ENCODE measurements at places on chromosomes 4 and X.

DNA sequence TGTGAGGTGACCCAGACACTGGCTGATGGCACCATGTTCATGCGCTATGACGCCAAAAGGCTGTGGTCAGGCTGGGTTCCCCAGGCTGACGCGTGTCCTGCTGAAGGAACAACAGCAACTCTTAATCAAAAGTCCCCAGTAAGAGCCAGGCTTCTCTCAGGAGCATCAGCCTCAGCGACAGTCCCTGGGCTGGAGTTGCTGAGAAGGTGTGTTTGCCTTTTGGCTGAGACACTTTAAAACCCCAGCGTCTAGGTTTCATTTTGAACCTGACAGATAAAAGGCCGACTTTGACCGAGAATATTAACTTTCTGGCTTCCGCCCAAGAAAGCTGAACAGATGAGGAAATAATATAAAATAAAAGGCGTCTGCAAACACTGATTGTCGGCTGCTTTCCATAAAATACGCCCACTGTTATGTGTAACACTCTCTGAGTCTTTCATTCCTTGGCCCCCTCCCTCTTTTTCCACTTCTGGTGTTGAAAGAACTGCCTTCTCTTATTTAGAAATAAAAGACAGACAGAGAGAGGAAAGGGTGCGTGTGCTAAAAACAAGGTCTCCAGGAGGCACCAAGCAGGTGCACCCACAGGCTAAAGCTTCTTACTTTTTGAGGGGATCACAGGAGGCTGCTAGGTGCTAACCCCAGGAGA is 373.6 kb downstream of the MID1IP1 start:
- DNase-seq, result peak; percentile 47

DNA sequence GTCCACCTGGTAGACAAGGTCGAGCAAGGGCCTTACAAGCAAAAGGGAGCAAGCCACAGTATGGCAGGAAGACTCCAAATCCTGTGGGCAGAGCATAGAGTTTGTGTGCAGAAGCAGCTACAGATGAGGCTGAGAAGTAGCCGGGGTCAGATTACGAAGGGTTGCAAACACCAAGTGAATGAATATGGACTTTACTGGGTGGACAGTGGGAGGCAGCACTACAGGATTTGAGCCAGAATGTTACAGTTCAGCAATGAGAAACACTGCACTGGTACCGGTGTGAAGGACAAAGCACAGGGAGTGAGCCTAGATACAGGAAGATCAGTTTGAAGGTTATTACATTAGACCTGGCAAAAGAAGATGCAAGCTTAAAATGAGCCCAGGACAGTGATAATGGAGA is 46.1 kb upstream of the HOPX start:
- DNase-seq, result no peak

- no peak for DNase-seq
Observed at GRCh38 chrX:55004231-55004630, 4.1 kb downstream of the APEX2 start.

- DNase-seq, result no peak
Observed at GRCh38 chrX:68177542-68177941, 255.8 kb downstream of the OPHN1 start.

- DNase-seq, result peak; percentile 56
Observed at GRCh38 chr4:1752284-1753041, 31.1 kb downstream of the TACC3 start.

DNA sequence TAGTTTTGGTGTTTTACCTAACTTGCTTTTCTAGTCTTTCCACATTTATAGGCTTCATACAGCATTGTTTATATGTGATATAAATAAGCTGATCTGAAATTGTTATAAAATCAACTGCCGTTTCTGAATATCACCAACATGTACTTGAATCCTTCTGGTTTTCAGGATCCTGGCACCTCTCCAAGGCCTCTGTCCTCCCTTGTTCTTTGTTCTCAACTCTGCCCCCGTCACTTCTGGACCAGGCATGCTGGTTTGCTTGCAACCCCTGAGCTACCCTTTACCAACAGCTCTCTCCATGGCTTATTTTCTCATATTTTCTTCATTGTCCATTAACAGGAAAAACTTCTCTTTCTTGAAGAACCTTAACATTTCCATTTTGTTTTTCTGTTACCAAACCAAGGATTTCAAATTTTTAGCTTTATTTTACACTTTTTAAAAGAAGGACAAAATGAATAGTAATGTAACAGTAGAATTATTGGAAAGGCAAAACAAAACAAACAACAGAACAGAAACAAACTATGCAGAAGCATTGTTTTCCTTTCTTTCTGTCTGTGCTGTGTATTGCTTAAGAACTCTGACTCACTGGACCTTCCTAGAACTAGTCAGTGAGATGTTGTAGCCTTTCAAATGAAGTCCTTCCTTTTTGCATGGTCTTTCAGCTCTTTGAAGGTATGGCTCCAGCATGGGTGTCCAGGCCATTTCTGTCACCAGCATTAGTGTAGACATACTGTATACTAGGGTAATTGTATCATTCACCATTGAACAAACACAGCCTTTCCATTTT is 44.8 kb downstream of the BANK1 start:
- no peak for DNase-seq

GRCh38 chrX:132692066-132692465 is 203.2 kb upstream of the MBNL3 start:
- DNase-seq, result no peak

DNA sequence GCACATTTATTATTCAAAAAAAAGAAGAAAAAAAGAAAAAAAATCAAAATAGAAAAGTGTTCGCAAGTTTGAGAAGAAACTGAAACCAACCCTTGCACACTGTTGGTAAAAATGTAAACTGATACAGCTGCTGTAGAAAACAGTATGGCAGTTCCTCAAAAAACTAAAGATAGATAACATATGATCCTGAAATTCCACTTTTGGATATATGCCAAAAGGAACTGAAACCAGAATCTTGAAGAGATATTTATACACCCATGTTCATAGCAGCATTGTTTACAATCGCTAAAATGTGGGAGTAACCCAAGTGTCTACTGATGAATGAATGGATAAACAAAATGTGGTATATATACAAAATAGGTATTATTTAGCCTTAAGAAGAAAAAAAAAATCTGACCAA is 155.4 kb downstream of the TBCK start:
- DNase-seq, result no peak

DNA sequence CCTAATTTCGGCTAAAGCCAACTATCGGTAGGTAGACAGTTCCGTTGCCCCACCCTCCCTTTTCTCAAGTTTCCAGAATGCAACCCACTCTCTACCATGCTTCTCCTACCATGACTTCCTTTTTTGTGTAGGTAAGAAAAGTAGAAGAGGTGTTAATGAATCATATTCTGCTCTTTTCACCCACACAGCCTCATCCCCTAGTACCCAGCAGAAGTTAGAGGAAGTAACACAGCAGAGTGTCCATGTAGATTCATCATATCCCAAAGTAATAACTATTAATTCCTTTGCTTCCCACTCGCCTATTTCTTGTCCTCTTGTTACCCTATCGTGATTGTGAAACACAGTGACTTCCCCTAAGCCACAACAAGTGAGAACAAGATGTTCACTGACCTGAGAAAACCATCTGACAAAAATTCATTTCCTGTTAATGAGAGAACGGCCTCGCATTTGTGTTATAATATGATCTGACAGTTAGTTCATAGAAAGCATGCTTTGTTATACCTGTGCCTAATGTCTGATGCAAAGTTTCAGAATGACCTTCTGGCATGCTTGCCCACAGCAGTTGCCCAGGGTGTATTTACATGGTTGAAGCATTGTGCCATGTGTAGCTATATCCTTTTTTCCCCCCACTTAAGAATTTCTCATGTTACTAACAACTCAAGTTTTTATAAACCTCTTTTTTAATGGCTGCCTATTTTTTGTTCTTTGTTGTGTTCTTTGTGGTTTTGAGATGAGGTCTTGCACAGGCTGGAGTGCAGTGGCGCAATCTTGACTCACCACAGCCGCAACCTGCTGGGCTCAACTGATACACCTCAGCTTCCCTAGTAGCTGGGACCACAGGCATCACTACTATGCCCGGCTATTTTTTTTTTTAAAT is 185.6 kb downstream of the RAP1GDS1 start:
- peak; percentile 45 for DNase-seq

GRCh38 chrX:151828439-151829080 is 84.1 kb upstream of the MAGEA4 start:
- DNase-seq, result no peak

GRCh38 chr4:48032721-48033120 is 16.1 kb downstream of the NIPAL1 start:
- DNase-seq, result no peak

GRCh38 chrX:12463052-12463451 is 324.8 kb downstream of the FRMPD4 start:
- no peak for DNase-seq

DNA sequence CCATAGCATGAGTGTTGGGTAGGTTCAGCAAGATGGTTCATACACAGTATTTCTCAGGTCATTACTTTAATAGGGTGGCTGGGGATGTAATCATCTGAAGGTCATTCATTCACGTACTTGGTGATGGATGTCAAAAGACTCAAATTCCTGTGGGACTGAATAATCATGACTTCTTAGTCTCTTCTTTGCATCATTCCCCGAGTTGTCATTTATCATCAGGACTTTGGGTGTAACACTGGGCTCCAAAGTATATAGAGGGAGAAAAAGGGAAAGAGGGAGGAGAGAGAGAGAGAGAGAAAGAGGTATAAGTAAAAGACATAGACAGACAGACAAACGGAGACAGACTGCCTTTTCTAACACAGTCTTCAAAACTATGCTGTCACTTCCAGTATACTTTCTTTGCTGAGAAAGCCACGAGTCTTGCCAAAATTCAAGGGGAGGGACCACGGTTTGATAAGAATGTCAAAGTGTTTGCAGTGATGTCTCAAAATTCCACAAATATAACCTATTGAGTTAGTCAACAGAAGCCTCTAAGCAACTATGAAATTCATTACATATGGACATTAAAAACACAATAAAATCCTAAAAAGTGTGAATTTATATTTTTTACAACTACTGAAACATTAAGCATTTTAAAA is 55.9 kb downstream of the UGT2A3 start:
- DNase-seq, result no peak

DNA sequence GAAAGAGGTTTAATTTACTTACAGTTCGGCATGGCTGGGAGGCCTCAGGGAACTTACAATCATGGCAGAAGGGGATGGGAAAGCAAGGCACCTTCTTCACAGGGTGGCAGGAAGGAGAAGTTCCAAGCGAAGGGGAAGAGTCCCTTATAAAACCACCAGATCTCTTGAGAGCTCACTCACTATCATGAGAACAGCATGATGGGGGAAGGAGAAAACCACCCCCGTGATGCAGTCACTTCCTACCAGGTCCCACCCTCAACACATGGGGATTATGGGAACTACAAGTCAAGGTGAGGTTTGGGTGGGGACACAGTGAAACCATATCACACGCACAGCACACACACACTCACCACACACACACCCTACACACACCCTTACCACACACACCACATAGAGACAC is 104.3 kb downstream of the DCTD start:
- no peak for DNase-seq

DNA sequence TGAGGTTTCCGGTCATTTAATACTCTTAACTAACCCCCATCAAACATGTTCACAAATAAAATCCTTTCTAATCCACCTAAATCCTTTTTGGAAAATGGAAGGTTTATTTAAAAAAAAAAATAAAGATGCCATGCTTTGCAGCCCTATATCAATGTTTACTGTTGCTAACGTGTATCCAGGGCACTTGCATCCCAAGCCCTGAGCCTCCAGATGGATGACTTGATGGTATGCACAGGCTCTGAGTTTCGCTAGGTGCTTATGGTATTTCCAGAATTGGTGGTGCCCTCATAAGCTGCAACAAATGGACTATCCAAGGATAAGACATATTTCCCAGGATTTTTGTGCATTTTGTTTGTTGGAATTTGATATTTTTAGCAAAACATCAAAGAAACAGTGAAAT is 257.7 kb downstream of the PRDM5 start:
- no peak for DNase-seq

All from activated CD4-positive, alpha-beta T cell treated with anti-CD3 and anti-CD28 coated beads, Interleukin-2, amount 50 U/mL, for 48 hours (primary cell).